Fibroblast of mammary gland (primary cell): ENCODE measurements at places on chromosomes 6 and 20.
A peak's percentile ranks its signal among the peaks of the same experiment; 100 is the strongest.

DNA sequence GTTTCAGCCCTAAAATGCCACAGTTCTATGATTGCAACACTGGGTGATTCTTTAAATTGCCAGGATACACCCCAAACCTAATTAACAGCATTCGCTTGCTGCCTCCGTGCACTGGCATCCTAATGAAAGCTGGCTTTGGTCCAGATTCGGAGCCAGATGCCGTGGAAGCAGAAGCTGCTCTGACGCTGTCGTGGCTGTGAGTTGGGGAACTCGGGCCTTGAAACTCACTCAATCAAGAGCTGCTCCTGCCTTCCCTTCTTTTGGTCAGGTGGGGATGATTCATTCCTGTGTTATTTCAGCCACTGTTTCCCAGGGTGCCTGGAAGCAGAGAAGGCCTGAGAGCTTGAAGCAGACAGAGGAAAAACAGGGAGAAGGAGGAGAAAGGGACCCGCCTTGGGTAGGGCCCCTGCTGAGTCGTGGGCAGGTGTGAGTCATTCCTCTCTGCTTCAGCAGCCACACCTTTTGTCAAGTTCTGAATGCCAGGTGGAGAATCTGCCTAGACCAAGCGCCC lies 36.2 kb upstream of the DSP start:
- peak; percentile 63 for DNase-seq

DNA sequence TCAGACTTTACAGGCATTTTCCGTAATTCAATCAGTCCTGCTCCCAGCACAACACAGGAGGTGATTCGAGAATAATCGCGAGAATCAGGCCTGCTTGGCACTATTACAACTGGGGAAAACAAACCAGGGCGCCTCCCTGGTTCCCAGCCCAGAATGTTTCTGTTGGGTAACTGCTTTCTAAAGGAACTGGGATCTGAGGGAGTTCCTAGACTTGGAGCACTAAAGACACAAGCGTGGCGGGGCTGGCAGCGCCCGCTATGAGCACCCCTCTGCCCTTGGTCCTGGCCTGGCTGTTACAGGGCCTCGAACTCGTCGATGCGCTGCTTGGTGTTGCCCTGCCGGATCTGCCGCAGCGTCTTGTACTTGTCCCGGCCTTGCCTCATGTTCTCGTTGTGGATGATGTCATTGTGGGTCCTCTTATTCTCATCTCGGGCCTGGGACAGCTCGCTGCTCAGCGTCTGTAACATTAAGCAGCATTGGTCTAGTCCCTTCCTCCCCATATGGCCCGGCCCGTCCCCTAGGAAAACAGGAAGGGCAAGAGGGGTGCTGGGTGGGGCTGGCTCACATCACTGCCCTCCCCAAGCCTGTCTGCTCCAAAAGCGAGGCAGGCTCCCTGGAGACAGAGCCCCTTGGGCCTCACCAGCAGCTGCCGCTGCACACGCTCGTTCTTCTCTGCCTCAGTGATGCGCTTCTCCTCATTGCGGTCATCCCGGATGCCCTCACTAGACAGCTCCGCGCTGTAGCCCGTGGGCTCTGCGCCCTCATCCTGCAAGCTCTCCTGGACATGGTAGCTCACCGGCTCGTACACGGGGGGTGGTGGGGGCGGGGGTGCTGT lies 52.3 kb downstream of the EZR start:
- DNase-seq: no peak

DNA sequence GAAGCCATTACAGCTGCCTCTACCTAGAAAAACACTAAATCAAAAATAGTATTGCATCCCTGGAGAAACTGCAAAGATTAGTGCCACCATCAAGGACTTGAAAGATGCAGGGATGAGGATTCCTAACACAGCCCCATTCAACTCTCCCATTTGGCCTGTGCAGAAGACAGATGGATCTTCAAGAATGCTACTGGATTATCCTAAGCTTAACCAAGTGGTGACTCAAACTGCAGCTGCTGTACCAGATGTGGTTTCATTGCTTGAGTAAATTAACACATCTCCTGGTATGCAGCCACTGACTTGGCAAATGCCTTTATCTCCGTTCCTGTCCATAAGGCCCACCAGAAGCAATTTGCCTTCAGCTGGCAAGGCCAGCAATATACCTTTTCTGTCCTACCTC lies 117.4 kb downstream of the TBC1D32 start:
- DNase-seq: peak; percentile 67

- DNase-seq: no peak
These were observed 27.4 kb downstream of the COL11A2 start for GRCh38 chr6:33164665-33165373.

GRCh38 chr6:158661156-158661685 lies 11.4 kb downstream of the SYTL3 start:
- DNase-seq: no peak
